ENCODE measurements at places on chromosomes 16 and 17.

- no peak for DNase-seq
These were observed 17.5 kb downstream of the FANCA start for GRCh38 chr16:89798832-89799370.

DNA sequence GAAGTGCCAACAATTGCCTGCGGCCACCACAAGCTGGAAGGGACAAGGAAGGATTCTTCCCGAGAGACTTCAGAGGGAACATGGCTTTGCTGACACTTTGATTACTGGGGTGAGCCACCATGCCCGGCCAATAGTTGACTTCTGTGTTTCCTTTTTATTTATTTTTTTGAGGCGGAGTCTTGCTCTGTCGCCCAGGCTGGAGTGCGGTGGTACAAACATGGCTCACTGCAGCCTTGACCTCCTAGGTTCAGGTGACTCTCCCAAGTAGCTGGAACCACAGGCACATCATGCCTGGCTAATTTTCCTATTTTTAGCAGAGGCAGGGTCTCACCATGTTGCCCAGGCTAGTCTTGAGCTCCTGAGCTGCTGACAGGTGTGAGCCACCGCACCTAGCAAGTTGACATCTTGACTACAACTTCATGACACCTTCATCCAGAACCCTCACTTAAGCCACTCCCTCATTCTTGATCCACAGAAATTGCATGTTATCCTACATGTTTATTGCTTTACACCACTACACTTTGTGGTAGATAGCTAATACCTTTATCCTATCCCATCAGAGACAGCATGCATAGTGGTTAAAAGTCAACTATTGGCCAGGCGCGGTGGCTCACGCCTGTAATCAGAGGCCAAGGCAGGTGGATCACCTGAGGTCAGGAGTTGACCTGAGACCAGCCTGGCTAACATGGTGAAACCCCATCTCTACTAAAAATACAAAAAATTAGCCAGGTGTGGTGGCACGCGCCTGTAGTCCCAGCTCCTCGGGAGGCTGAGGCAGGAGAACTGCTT lies 16.1 kb upstream of the GPRC5C start:
- no peak for DNase-seq

- no peak for DNase-seq
These were observed 559.8 kb downstream of the WWOX start for GRCh38 chr16:78659216-78659615.

DNA sequence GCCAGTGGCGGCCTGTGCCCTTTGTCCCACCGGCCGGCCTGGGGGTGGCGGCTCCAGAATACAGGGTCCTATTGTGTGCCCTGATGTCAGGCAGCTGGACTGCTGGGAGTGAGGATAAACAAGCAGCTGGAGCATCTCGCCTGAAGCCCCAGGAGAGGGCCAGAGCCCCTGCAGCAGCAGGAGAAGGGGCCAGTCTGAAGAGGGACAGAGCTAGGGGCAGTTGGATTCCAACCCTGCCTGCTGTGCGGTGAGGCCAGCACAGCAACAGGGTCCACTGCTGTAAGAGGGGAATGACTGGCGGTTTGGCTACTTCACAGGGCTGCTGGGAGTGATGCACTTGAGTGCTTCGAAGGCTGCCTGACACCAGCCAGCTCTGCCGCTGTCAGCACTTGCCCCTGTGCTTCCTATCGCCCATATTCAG lies 25.0 kb downstream of the RAB11FIP4 start:
- peak; percentile 96 for DNase-seq

GRCh38 chr17:10029129-10029528 lies 124.1 kb upstream of the RCVRN start:
- no peak for DNase-seq

GRCh38 chr17:51319186-51319585 lies 58.8 kb downstream of the UTP18 start:
- DNase-seq = no peak

DNA sequence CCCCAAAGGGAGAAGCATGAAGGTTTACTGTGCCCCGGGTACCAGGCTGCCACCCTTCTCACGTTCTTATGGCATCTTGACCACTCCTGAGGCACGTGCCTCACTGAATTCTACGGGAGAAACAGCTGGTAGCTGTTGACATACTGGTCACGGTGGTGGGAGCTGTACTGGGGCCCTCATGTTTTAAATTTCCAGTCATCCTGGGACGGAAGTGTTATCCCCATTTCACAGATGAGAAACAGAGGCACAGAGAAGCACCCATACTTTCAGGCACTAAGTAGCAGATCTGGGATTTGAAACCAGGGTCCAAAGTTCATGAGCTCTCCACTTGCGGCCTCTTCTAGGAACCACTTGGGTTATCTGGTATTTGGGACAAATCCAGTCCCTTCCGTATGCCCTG lies 26.3 kb upstream of the DOC2B start:
- no peak for DNase-seq

DNA sequence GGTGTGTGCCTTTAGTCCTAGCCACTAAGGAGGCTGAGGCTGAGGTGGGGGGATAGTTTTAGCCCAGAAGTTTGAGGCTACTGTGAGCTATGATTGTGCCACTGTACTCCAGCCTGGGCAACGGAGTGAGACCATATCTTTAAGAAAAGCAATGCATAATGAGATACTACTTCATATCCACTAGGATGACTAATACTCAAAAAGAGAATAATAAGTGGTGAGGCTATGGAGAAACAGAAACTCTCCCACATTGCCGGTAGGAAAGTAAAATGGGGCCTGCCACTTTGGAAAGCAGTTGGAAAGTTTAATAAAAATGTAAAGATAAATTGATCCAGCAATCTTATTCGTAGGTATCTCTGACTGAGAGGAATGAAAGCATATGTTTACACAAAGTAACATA lies 4.6 kb upstream of the NPIPB2 start:
- DNase-seq = no peak

DNA sequence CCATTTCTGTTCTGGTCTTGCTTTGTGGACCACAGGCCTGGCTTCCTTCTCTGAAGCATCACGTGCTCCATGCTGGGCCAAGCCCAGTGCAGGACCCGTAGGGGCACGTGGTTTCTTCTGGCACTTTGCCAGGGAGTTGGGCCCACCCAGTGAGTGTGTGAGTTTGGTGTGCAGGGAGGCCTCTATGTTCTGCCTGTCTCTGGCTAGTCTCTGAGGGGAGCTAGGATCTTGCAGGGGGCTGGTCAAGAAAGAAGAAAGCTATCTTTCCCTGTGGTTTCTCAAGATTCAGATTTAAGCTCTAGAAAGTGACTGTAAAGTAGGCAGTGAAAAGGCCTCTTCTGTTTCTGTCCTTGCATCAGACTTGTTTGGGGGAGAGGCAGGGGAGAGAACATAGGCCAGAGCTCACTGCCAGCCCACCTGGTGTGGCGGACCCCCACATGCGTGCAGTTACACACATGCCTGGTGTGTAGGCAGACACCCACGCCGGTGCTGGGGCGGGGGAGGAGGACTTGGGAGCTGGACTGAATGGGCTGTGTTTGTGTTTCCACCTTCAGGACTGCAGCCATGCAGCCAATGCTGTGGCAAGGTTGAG lies 11.8 kb downstream of the LASP1 start:
- no peak for DNase-seq

DNA sequence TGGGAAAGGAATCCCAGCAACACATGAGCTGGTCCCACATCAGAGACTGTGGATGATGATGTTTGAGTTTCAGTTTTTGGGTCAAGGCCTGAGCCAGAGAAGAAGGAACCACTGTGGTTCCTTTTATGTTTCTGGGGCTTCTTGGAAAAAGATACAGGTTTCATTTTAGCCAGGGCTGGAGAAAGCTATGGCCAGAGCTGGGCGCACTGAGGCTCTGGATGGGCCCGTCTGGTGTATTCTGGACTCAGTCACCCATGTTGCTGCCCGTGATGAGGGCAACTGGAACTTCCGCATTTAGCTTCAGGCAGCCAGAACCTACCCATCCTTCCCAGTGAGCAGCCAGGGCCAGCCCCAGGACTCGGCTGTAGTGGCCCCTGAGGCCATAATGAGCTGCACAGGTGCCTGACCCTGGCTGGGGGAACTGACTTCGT lies 15.0 kb upstream of the PITPNA start:
- DNase-seq = no peak

- DNase-seq = no peak
These were observed 1.7 kb downstream of the NATD1 start for GRCh38 chr17:21251337-21252010.

DNA sequence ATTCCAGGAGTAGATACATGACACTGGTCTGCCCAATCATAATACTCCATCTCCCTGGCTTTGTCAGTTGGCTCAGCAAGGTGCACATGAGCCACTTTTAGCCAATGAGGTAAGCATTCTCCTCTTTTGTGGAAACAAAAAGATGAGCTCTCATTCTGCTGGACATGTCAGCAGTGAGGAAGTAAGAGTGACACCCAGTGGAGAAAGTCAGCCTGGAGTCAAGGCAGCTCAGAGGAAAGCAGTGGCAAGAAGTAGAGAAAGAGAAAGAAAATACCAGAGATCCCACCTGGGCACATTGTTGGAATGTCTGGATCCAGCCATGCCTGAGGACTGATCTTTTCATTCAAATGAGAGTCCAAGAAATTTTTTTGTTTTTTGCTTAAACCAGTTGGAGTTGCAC lies 496.9 kb upstream of the C16orf82 start:
- DNase-seq = no peak

GRCh38 chr17:9036336-9036735 lies 15.0 kb downstream of the NTN1 start:
- DNase-seq = no peak

DNA sequence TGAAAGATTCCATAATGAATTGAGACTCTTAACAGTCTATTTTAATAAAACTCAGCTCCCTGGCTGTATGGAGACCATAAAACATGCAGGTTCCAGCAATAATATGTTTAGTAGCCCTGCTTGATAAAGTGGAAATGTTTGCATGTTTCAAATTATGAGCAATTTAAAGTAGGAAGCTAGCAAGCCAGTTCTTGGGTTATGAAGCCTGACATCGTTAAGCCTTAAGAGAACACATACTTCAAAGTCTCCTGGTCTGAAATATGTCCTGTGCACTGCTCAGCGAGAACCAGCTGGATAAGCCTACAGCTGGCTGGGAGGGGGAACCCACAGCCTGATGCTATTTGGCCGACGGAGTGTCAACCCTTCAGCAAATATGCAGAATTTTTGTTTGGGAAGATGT lies 140.3 kb downstream of the SALL1 start:
- no peak for DNase-seq

- DNase-seq = no peak
These were observed 850 bp downstream of the PPM1E start for GRCh38 chr17:58756246-58757161.

- DNase-seq = no peak
These were observed 39.2 kb upstream of the TBX2 start for GRCh38 chr17:61360318-61360943.

DNA sequence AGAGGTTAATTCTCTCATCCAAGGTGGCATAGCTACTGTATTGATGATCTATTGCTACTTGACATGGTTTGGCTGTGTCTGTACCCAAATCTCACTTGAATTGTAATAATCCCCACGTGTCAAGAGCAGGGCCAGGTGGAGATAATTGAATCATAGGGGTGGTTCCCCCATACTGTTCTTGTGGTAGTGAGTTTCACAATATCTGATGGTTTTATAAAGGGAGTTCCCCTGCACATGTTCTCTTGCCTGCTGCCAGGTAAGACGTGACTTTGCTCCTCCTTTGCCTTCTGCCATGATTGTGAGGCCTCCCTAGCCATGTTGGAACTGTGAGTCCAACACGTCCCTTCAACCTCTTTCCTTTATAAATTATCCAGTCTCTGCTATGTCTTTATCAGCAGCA lies 22.9 kb upstream of the CPPED1 start:
- DNase-seq = no peak

DNA sequence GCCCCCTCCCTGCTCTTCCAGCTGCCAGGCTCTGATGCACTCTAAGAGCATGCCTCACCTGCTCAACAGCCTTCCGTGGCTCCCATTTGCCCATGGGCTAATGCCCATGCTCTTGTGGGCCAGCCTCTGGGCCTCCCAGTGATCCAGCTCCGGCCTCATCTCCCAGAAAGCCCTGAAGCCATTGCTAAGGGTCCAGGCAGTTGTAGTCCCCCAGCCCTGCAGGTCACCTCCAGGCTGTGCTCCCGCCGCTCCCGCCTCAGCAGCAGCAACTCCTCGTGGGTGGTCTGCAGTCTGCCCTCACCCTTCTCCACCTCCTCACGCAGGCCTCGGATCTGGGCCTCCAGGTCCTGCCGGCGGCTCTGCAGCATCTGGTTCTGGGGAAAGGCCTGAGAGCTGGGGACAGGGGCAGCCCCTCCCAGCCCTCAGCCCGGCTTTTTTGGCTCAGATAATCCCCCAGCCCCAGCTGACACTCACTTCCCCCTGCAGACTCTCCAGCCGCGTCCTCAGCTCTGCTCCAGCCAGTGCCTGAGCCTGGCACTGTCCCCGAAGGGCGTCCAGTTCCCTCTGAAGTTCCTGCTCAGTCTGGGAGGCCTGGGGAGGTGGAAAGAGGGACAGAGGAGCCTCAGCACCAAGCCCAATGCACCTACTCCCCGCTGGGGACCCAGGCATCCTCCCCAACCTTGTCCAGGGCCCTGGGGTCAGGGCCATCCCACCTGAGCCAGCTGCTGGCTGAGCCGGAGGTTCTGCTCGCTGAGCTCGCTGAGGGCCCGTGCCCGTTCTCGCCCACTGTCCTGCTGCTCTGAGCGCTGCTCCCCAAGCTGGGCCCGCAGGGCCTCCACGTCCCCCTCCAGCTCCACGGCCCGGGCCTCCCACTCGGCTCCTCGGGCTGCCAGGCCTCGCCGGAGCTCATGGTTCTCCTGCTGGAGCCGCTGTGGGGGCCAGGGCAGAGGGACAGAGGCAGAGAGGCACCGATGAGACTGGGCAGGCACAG lies 6.2 kb downstream of the BICDL2 start:
- DNase-seq = no peak

DNA sequence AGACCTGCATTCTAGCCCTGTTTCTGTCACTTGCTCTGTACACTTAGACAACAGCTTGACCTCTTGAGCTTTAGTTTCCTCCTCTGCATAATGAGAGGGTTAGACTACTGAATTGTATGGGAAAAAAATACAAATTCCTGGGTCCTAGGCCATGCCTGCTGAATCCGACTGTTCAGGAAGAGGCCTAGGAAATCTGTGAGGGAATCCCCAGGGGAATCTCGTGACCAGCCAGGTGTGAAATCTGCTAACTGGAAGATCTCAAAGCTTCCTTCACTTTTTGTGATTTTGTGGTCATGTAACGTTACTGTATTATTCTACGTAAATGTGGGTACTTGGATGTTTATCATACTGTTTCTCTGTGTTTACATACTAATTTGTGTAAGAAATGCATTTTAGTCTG lies 58.2 kb downstream of the CYLD start:
- DNase-seq = no peak
